ENCODE measurements at places on chromosomes 16 and 17. TPM values are rescaled to one million over a fixed set of nuclear protein-coding genes. Genes with fewer than 3 reads are reported as not detected.

DNA sequence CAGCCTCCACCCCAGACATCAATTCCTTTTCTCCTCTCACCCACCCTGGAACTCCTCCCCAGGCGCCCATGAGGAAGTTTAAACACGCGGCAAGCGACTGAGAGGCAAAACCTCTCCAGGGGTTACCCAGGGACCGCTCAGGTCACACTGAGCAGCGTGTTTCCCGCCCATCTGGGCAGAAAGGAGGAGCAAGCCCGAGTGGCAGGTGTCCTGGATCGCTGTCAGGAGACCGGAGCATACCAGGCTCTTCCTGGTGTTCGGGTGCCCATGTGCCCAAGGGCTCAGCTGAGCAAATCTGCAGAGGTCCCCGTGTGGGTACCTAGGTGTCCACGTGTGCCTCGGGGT, 491 bp downstream of the SLC25A19 start:
- no peak for DNase-seq

DNA sequence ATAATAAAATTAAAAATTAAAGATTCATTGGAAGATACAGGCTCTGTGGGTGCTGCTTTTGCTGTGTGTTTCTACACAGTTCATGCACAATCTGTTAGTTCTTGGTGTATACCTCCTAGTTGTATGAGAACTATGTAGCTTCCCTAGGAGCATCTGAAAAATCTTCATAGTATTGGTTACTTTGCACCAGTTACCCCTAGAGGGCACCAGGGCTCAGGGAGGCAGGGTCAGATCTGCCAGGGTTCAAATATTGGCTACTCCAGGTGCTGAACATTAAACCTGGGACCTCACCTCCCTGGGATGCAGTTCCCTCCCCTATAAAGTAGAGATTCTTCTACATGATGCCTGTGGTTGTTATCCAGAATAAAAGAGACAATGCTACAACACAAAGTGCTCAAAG, 583.0 kb upstream of the CDH11 start:
- DNase-seq: no peak

GRCh38 chr17:64340557-64340956, 50.1 kb downstream of the PECAM1 start:
- DNase-seq: peak; percentile 58

- DNase-seq: no peak
These were observed 714 bp downstream of the TNS4 start for GRCh38 chr17:40500709-40501108.

DNA sequence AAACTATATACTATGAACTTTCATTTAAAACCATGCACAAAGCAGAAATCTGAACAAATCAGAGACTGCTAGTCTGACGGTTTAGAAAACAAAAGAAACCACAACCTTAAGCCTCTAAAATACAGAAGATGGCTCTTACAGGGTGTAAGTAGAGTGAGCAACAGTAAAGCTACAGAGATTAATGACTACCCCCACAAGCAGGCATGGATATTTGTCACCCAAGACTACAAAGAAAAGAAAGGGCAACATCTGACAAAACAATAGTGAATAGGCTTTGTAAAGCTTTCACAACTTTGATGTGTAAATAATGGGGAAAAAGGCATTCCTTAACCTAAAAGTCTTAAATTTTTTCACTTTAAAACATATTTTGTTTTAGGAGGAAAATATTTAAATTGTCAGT, 75.0 kb downstream of the SPAG9 start:
- peak; percentile 36 for DNase-seq

- DNase-seq: no peak
These were observed 28.5 kb upstream of the EFCAB13 start for GRCh38 chr17:47295037-47295873.

C17orf113 gene
- total RNA-seq: 0.17 TPM

TBC1D3 gene
- total RNA-seq: not detected

TUBD1 gene
- total RNA-seq: 8.7 TPM

GRCh38 chr17:33164169-33164881, 128.8 kb downstream of the ASIC2 start:
- no peak for DNase-seq

DNA sequence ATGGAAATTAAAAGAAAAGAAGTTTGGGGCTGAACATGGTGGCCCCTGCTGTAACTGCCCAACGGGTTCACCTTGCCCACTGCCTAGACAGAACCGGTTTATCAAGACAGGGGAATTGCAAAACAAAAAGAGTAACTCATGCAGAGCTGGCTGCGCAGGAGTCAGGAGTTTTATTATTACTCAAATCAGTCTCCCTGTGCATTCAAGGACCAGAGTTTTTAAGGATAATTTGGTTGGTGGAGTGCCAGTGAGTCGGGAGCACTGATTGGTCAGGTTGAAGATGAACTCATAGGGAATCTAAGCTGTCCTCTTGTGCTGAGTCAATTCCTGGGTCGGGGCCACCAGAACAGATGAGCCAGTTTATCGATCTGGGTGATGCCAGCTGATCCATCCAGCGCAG, 4.4 kb upstream of the SCPEP1 start:
- DNase-seq: no peak

DNA sequence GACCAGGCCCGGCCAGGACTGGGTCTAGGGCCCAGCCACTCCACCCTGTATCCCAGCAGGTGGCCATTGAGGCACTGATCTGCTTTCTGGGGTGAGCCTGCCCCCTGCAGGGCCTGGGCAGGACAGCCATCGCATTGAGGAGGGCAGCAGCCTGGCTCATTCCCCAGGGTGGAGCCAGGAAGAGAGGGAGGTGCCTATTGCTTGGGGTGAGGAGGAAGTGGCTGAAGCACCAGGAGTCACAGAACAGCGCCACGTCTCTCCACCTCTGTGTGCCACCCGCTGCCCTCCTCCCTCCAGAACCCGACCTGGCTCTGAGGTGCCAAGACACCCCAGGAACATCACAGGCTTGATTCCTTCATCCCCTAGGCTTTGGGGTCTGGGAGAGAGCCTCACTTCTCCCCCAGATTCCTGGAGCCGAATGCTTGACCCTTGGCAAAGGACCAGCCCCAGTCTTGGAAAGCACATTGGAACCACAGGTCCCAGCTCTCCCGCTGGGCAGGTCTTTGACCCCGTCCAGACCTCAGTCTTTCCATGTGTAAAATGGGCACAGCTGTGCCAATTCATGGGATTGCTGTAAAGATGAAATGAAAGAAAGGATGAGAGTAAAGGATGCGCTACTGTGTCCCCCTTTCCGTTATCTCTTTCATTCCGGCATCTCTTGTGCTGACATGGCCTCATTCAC, 7.2 kb upstream of the KRT36 start:
- DNase-seq: peak; percentile 91

CLDN6 gene
- not detected for total RNA-seq

ENPP7 gene
- not detected for total RNA-seq

GRCh38 chr17:73003487-73003886, 89.0 kb downstream of the SLC39A11 start:
- no peak for DNase-seq

CDH5 gene
- total RNA-seq: 713 TPM

DNA sequence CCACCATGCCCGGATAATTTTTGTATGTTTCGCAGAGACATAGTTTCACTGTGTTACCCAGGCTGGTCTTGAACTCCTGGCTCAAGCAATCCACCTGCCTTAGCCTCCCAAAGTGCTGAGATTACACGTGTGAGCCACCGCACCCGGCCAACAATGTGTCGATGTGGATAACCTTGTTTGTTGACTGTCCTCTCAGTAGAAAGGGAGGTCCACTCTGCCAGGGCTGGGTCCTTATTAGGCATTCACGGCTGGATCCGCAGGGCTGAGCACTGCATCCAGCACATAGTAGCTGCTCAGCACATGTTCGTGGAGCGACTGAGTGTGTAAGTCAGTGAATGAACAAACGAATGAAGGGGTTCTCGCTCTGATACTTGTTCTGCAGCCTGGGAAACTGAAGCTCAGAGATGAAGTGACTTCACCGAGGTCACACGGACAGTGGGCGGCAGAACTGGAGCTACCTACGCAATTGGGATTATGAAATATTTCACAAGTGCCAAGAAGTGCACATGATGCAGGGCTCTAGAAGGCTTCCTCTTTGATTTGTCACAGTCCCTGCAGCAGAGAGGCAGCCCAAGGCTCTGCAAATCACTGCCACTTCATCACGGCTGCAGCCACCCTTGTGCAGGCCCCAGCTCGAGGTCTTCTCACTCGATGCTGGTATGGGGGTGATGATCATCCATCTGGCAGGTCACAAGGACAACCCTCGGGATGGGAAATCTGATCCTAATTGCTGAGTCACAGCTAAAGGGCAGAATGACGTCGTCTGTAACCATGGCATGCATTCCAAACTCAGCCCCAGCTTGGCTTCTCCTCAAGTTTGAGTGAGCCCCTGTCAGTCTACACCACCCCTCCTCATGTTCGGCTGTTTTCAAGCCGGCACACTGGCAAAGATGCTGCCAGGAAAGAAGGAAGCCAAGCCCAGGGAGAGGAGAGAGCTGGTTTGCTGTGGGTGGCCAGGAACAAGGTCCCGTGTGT, 28.0 kb upstream of the SNN start:
- DNase-seq: peak; percentile 48

BRIP1 gene
- total RNA-seq: 4.3 TPM

NOG gene
- total RNA-seq: 0.23 TPM

CD300LB gene
- not detected for total RNA-seq

FZD2 gene
- 1.0 TPM for total RNA-seq

MT4 gene
- total RNA-seq: not detected

GRCh38 chr16:84577034-84577803, 40.7 kb downstream of the COTL1 start:
- no peak for DNase-seq

CA4 gene
- total RNA-seq: 3.2 TPM

MOSMO gene
- total RNA-seq: 19.2 TPM

GRCh38 chr17:75010683-75011400, 1.6 kb upstream of the MRPL58 start:
- peak; percentile 95 for DNase-seq

DNA sequence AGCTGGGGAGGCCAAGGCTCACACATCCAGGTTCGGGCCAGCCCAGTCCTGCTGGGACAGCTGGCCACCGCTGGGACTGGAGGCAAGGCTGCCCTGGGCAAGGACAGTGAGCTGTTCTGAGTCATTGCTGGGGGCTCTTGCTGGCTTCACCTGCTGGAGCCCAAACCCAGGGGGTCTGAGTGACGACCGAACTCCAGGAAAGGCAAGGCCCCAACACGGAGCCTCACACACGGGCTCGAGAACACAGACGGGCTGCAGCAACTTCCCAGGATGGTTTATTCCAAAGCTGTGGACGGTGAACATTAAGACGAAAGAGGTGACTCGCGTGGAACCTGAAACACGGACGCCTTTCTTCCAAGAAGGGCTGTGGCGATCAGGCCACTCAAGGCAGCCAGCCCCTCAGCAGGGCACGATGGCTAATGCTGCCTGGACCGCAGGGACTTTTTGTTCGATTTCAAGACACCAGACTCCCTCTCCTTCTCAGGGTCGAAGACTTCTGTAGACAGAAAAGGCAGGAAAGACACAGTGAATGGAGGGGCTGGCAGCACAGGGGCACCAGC, 21.5 kb downstream of the KDM8 start:
- no peak for DNase-seq

- DNase-seq: no peak
These were observed 47.9 kb downstream of the DNAH17 start for GRCh38 chr17:78529251-78529650.

SMTNL2 gene
- total RNA-seq: under 0.01 TPM

- no peak for DNase-seq
These were observed 128.4 kb downstream of the SHISA9 start for GRCh38 chr16:13029786-13030185.

DNA sequence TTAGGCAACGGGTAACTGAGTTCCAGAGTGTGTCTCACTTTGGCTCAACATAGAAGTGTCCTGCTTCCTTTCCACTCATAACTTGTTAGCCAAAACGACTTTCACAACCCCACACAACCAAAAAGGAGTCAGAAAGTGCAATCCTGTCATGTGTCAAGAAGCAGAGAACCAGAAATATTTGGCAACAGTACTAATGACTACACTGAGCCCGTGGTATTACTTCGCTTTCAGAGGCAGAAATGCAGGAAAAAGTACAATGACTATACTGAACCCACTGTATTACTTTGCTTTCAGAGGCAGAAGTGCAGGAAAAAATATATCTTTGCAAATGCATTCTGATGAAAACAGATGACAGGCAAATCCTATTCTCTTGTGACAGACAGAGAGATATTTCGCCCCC, 484.6 kb downstream of the KIF2B start:
- no peak for DNase-seq

DNA sequence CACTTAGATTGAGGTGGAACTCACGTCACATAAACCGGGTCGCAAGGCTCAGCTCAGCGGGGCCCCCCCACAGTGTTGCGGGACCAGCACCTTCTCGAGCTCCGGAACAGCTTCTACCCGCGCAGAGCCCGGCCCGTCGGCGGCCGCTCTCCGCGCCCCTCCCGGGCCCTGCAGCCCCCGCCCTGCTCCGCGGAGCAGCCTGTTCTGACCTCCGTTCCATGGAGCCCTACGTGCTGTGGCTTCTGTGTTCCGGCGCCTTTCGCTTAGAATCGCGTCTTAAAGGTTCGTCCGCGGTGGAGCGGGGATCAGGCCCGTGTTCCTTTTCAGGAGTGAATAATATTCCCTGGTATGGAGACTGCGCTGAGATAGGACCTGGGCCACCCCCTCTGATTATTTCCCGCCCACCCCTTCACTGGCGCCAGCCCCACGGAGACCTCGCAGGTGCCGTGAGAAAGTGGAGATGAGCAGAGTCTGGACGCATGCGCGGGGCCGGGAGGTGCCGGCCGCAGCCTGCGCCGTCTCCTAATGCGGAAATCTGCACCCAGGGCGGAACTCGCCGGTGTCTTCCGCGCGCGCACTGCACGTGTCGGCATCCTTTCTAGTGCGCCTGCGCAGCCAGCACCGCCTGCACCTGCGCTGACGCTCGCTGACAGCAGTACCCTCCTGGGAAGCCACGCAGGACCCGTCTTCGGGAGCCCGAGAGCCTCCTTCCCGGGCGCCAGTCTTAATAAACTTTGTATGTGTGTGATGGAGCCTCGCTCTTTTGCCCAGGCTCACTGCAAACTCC, 30.9 kb downstream of the ZNF778 start:
- DNase-seq: no peak

GRCh38 chr17:32453370-32453769, 9.1 kb downstream of the PSMD11 start:
- no peak for DNase-seq

- no peak for DNase-seq
These were observed 36.7 kb downstream of the ARHGAP17 start for GRCh38 chr16:24978370-24978914.

All from dermis blood vessel endothelial cell (primary cell).